Suppressor macrophage treated with lipopolysaccharide for 1 hour (primary cell): ENCODE measurements at places on chromosomes 7 and 10.

DNA sequence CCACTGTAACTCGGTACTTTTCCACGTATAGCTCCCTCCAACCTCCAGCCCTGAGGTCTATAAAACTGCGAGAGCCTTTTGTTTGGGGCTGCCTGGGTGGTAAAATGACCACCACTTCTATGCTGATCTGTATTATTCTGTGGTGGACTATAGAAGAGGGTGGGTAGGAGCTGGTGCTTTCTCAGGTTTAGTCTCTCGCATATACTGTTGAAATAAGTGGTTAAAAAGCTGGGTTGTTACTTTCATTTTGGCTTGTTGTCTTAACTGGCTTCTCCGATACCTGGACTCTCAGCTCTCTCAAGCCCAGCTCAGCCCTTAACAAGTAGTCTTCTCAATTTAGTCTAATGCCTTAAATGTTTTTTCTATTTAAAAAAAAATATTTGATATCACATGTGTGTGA is 70.3 kb downstream of the KIF20B start:
- DNase-seq: no peak

DNA sequence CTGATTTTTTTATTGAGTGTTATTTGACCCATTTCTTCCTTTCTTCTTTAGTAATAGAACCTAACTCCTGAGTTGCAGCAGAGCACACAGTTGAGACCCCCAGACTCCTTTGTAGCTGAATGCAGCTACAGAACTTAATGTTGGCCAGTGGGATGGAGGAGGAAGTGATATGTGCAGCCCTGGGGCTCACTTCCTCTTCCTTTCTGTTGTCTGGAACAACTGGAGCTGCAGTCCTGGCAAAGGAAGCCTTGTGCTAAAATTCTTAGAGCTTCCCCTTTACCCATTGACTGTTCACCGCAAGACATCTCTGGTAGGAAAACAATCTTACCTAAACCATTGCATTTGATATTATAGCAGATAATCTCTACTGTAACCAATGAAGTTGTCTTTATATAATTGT is 86.6 kb downstream of the ITGB8 start:
- DNase-seq: peak; percentile 73

- no peak for DNase-seq
Observed at GRCh38 chr10:24385776-24386175, 176.8 kb downstream of the KIAA1217 start.

DNA sequence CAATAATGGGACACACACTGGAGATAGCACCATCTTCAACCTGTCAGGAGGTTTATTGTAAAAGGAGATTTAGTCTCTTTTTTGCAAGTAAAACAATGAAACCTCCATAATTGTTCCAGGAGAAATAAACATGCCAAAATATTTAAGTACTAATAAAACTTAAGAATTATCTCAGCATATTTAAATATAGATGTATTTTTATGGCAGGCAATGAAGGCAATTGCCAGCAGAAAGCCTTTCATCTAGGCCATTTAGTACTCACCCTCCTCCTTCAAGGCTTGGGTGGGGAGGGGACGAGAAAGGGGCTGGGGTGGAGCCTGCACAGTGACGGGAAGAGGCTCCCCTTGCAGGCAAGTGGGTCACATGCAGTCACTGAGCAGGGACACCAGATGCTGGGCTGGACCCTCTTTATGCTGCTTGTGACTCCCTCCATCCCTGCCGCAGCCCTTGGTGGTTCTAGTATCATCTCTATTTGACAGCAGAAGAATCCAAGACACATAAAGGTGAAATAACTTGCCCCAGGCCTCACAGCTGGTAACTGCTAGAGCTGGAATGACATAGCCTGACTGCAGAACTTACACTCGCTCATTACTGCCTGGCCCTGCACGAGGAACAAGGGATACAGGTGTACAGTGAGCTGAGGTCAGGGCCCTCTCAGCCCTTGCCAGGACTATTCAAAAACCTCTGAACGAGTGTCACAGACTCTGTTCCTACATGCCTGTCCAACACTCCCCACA is 449.5 kb upstream of the ZMIZ1 start:
- no peak for DNase-seq
